ENCODE measurements at places on chromosomes 2 and 18. TPM values are rescaled to one million over a fixed set of nuclear protein-coding genes. Genes with fewer than 3 reads are reported as not detected.

The NEURL3 gene
- 0.44 TPM for total RNA-seq

The MC5R gene
- not detected for total RNA-seq

- H3K36me3 ChIP-seq: peaks cover 2% of the 10 kb centered on the region
- DNase-seq: no peak
- H3K27ac ChIP-seq: no peak overlapping the region
- H3K4me3 ChIP-seq: peak overlapping the region; percentile 8
Measured at GRCh38 chr2:142879151-142879550, 1.7 kb downstream of the KYNU start.

GRCh38 chr18:23237524-23238151 is 102.4 kb downstream of the CABLES1 start:
- H3K27ac ChIP-seq: peak overlapping the region; percentile 95
- H3K27me3 ChIP-seq: no peaks in the 10 kb centered on the region
- peak; percentile 11 for DNase-seq
- H3K4me1 ChIP-seq: peaks cover 10% of the 10 kb centered on the region
- no peaks in the 10 kb centered on the region for H3K36me3 ChIP-seq

GRCh38 chr18:42113529-42114191 is 158.6 kb downstream of the PIK3C3 start:
- peaks cover 7% of the 10 kb centered on the region for H3K36me3 ChIP-seq
- H3K4me1 ChIP-seq: peaks cover 14% of the 10 kb centered on the region
- H3K27ac ChIP-seq: no peak overlapping the region
- H3K4me3 ChIP-seq: no peak overlapping the region
- peaks cover 9% of the 10 kb centered on the region for H3K27me3 ChIP-seq

- H3K4me3 ChIP-seq: no peak overlapping the region
- H3K27me3 ChIP-seq: no peaks in the 10 kb centered on the region
- H3K4me1 ChIP-seq: no peaks in the 10 kb centered on the region
- no peaks in the 10 kb centered on the region for H3K36me3 ChIP-seq
- no peak for DNase-seq
Measured at GRCh38 chr2:188305271-188305670, 13.6 kb downstream of the GULP1 start.

GRCh38 chr2:238846628-238847418 is 1.1 kb upstream of the TWIST2 start:
- H3K27me3 ChIP-seq: peaks cover 62% of the 10 kb centered on the region
- H3K36me3 ChIP-seq: no peaks in the 10 kb centered on the region
- peak overlapping the region; percentile 19 for H3K4me3 ChIP-seq
- H3K4me1 ChIP-seq: peaks cover 2% of the 10 kb centered on the region

- H3K36me3 ChIP-seq: peaks cover 8% of the 10 kb centered on the region
- DNase-seq: no peak
- peaks cover 15% of the 10 kb centered on the region for H3K4me1 ChIP-seq
- no peak overlapping the region for H3K4me3 ChIP-seq
Measured at GRCh38 chr18:36811955-36812354, 16.8 kb downstream of the TPGS2 start.

DNA sequence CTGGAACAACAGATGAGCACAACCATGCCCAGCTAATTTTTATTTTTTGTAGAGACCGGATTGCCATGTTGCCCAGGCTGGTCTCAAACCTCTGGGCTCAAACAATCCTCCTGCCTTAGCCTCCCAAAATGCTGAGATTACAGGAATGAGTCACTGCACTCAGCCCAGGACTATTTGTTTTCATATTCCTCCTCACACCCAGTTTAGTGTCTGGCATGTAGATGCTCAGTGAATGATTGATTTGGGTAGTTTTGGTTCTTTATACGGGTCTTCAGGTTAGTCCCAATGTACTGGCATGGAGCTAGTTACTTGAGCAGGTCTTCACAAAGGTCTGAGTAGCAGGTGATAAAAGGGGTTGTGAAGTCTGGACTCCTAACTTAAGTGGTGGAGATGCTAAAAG is 6.2 kb downstream of the EIF2B4 start:
- H3K4me3 ChIP-seq: no peak overlapping the region
- H3K36me3 ChIP-seq: no peaks in the 10 kb centered on the region
- DNase-seq: no peak
- no peak overlapping the region for H3K27ac ChIP-seq
- H3K27me3 ChIP-seq: no peaks in the 10 kb centered on the region

DNA sequence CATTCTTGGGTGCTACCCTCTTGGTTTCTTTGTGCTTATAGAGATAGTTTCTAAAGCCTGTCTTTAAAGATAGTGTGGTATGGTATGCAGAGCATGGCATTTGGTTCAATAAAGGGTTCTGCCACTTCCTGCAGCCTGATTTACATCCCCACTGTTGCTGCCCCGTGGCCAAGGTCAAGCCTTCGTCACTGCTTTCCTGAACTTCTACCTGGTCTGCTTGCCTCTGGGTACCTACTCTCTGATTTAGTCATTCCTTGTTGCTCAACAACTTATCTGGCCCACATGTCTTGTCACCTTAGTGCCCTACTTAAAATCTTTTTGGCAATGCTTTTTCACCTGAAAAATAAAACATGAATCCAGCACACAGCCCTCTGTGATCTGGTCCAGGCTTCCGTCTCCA is 352.9 kb downstream of the LPIN1 start:
- H3K4me3 ChIP-seq: no peak overlapping the region
- peaks cover 5% of the 10 kb centered on the region for H3K27me3 ChIP-seq
- no peak overlapping the region for H3K27ac ChIP-seq
- H3K4me1 ChIP-seq: peaks cover 9% of the 10 kb centered on the region
- DNase-seq: no peak

DNA sequence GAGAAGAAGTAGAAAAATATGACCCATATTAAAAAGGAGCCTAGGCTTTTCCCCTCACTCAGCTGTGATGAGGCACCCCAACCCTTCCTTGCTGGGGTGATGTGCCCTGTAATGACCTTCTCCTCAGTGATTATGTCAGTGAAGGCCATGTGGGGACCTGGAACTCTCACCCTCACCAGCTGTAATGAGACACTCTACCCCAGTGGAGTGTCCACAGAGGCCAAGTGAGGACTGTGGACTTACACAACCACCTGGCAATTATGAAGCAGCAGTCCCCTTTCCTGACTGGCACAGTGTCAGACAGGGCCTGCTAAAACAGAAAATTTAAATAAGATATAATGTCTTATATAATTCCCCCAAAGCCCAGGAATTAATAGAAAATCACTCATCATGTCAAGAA is 54.2 kb downstream of the SEMA4F start:
- no peaks in the 10 kb centered on the region for H3K4me1 ChIP-seq
- no peak for DNase-seq
- H3K27ac ChIP-seq: no peak overlapping the region
- H3K27me3 ChIP-seq: peaks cover 7% of the 10 kb centered on the region
- no peak overlapping the region for H3K4me3 ChIP-seq

- H3K4me3 ChIP-seq: no peak overlapping the region
- H3K36me3 ChIP-seq: no peaks in the 10 kb centered on the region
- H3K4me1 ChIP-seq: no peaks in the 10 kb centered on the region
- H3K27ac ChIP-seq: no peak overlapping the region
- H3K27me3 ChIP-seq: peaks cover 17% of the 10 kb centered on the region
- no peak for DNase-seq
Measured at GRCh38 chr2:128413718-128414341, 95.2 kb upstream of the HS6ST1 start.

DNA sequence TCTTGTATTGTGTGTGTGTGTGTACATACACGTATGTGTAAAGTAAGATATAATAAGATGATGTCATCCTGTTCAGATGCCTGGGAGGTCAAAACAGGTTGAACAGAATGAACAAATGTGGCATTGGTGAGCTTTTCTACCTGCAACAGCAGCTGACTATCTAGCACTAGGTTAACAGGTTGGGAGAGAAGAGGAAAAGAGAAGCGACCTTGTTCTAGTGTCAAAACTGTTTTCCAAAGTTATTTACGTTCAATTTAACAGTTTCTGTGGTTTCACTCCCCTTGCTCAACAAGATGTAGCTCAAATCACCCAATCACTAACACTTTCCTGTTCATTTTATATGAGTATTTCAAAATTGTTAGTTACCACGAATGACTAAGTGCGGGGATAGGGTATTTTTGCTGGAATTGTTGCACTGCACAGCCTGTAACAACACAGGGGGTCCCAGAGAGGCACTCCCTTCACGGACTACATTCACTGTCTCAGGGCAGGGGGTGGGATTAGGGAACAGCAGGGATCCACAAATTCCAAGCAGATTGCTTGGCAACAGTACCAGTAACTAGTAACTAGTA is 67.5 kb upstream of the DTNB start:
- H3K36me3 ChIP-seq: peaks cover 10% of the 10 kb centered on the region
- H3K4me3 ChIP-seq: no peak overlapping the region
- no peak overlapping the region for H3K27ac ChIP-seq
- no peak for DNase-seq

GRCh38 chr2:57987835-57988573 is 58.6 kb upstream of the VRK2 start:
- H3K4me3 ChIP-seq: no peak overlapping the region
- H3K4me1 ChIP-seq: peaks cover 2% of the 10 kb centered on the region
- H3K27me3 ChIP-seq: no peaks in the 10 kb centered on the region
- no peak for DNase-seq

GRCh38 chr2:101949304-101949703 is 42.5 kb upstream of the IL1R2 start:
- no peak overlapping the region for H3K27ac ChIP-seq
- H3K4me1 ChIP-seq: peaks cover 2% of the 10 kb centered on the region
- H3K4me3 ChIP-seq: no peak overlapping the region
- H3K27me3 ChIP-seq: peaks cover under 1% of the 10 kb centered on the region

- no peak for DNase-seq
- peaks cover 11% of the 10 kb centered on the region for H3K27me3 ChIP-seq
- H3K36me3 ChIP-seq: no peaks in the 10 kb centered on the region
- H3K4me1 ChIP-seq: no peaks in the 10 kb centered on the region
- H3K27ac ChIP-seq: no peak overlapping the region
- no peak overlapping the region for H3K4me3 ChIP-seq
Measured at GRCh38 chr2:23574919-23575654, 190.1 kb downstream of the KLHL29 start.

DNA sequence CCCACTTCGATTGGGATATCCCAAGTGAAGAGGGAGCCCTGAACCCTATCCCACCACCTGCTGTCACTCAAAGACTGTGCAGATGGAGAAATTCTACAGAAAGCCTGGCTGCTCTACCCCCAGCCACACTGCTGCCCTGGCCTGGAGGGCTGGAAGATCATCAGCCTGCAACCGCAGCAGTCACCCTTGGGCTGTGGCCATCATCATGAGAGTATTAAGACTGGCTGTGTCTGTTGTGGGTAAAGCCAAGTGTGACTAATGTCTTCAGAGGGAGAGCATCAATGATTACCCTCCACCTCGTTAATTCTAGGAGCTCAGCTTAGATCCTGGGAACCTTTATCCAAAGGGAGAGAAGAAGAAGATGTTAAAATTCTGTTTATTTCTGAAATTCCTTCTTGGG is 221.5 kb downstream of the TFCP2L1 start:
- H3K4me1 ChIP-seq: peaks cover 4% of the 10 kb centered on the region
- H3K4me3 ChIP-seq: no peak overlapping the region
- DNase-seq: no peak
- H3K36me3 ChIP-seq: no peaks in the 10 kb centered on the region
- H3K27me3 ChIP-seq: peaks cover 35% of the 10 kb centered on the region
- H3K27ac ChIP-seq: no peak overlapping the region

The TMEM163 gene
- total RNA-seq: 0.57 TPM

GRCh38 chr2:64795024-64795592 is 141.4 kb upstream of the SERTAD2 start:
- H3K27me3 ChIP-seq: peaks cover 21% of the 10 kb centered on the region
- DNase-seq: no peak
- H3K27ac ChIP-seq: no peak overlapping the region
- H3K36me3 ChIP-seq: no peaks in the 10 kb centered on the region

DNA sequence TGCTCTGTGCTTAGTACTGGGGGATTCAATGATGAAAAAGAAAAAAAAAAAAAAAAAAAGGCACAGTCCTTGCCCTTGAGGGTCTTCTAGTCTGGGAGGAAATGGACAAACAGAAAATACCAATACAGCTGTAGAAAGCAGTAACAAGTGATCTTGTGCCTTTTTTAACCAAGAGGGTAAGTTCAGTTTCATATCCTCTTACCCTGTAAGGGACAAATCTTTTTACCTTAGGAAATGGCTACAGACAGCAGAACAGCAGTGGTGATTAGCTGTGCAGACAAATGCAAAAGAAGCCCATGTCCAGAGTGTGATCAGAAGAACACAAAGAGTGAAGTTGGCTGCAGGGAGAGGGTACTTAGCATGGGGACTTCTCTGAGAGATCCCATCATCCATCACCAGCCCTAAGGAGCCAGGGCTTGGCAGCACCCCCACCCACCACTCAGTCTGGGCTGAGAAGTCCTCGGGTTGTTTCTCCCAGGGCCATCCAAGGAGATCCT is 102.9 kb downstream of the ALPK2 start:
- no peak overlapping the region for H3K4me3 ChIP-seq
- H3K4me1 ChIP-seq: peaks cover 7% of the 10 kb centered on the region
- no peak overlapping the region for H3K27ac ChIP-seq
- DNase-seq: no peak
- H3K27me3 ChIP-seq: peaks cover 36% of the 10 kb centered on the region

GRCh38 chr2:99857867-99858444 is 284.4 kb downstream of the AFF3 start:
- peaks cover 11% of the 10 kb centered on the region for H3K27me3 ChIP-seq
- no peaks in the 10 kb centered on the region for H3K36me3 ChIP-seq
- no peak overlapping the region for H3K27ac ChIP-seq
- H3K4me3 ChIP-seq: no peak overlapping the region
